ENCODE measurements at places on chromosomes 13 and 19.

- no peak for DNase-seq
Measured at GRCh38 chr13:32126278-32126677, 94.7 kb downstream of the FRY start.

- DNase-seq: no peak
Measured at GRCh38 chr19:1938071-1938470, 2.9 kb upstream of the CSNK1G2 start.

GRCh38 chr19:56066152-56067023 lies 54.7 kb downstream of the ZNF787 start:
- peak; percentile 76 for DNase-seq

GRCh38 chr13:113078902-113079780 lies 26.4 kb upstream of the F7 start:
- no peak for DNase-seq

- no peak for DNase-seq
Measured at GRCh38 chr13:99179460-99179859, 21.2 kb upstream of the UBAC2 start.

DNA sequence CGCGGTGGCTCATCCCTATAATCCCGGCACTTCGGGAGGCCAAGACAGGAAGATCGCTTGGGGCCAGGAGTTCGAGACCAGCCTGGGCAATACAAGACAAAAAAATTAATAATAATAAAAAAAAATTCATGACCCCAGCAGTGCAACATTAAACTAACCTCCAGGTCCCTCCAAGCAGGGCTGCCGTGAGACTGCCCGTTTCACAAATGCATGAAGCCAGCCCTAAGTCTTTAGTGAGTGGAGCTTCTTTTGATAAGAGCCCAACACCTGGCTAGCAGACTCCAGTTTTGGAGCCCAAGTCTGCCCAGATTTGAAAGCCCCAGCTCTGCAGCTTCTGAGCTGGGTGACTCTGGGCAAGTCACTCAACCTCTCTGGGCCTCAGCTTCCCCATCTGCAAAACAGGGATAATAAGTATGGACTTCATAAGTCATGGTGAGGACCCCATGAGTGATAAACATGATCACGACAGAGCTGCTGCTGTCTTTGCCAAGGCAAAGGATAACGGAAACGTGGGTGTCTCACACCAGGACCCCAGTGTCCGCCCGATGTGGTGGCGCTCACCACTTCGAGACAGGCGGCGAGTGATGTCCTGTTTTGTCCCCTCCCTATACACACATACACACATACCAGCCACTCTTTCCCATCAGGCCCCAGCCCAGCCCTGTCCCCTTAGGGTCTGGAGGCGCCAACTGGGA lies 38.4 kb upstream of the NANOS3 start:
- DNase-seq: no peak

- DNase-seq: no peak
Measured at GRCh38 chr13:109899748-109900147, 113.4 kb upstream of the IRS2 start.

DNA sequence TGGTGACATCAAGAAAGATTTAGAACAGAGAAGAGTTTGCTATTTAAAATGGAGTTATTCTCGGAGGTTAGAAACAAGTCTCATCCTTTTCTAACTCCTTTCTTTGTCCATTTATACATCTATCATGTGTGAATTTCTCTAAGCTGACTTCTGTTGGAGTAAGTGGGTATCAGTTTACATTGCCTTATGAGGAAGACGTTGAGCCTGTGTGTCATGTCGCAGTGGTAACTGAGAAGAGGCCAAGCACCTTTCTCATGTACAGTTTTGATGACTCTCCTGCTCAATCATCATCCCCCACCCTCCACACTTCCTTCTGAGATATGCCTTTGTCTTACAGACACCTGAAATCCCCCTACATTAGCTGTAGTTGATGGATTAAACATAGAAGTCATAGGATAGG lies 624.8 kb downstream of the LIG4 start:
- no peak for DNase-seq

DNA sequence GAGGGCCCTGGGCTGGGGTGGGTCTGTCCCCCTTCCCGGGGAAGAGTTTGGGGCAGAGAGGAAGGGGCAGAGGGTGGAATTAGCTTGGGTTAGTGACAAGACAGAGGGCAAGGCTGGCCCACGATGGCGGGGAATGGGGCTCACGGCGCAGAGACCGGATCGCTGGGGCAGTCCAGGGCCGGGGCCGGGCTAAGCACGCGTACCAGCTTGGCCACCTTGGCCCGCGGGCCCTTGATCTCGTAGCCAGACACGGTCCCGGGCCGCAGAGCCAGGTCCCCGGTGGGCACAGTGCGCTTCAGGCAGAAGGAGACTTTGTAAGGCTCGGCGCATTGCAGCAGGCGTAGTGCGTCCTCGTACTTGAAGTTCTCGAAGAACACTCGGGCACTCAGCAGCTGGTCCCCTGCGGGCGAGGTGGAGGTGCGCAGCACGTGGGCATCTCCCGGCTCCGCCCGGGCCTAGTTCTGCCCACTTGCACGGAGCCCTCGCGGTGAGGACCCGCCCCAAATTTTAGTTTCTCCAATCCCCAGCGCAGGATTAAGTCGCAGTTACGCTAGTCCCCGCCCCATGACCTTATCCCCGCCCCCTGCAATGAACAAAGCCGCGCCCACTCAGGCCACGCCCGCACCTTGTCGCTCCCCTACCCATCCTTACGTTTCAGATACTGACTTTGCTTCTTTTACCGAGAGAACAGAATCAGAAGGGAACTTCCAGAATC lies 8.6 kb upstream of the HIPK4 start:
- DNase-seq: no peak

DNA sequence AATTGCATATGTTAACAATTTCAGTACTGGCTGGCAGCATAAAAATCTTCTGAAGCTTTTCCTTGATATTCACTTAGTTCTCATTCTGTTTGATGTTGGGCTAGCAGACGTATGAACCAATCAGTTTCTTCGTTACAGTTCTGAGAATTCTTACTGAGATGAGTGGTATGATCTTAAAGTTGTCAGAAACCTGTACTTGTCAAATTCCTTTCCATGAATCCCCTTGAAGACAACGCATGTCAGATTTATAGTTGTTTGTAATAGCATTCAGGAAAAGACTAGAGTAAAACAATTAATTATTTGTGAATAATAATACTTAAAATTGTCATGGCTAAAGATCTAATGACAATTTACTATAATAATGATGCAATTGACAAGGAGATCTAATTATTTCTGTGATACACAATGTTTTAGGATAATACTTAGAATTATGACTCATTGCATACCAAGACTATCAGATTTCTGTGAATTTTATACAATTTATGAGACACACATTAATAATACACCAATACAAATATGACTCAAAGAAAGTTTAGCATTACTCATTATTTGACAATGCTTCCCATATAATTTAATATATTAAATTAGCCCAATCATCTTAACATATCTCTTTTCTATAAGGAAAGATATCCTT lies 447.2 kb downstream of the RFC3 start:
- no peak for DNase-seq

GRCh38 chr13:109812382-109812781 lies 26.0 kb upstream of the IRS2 start:
- DNase-seq: no peak

GRCh38 chr13:33316890-33317289 lies 31.3 kb upstream of the STARD13 start:
- no peak for DNase-seq

GRCh38 chr19:48618278-48618915 lies 581 bp downstream of the RPL18 start:
- DNase-seq: no peak

DNA sequence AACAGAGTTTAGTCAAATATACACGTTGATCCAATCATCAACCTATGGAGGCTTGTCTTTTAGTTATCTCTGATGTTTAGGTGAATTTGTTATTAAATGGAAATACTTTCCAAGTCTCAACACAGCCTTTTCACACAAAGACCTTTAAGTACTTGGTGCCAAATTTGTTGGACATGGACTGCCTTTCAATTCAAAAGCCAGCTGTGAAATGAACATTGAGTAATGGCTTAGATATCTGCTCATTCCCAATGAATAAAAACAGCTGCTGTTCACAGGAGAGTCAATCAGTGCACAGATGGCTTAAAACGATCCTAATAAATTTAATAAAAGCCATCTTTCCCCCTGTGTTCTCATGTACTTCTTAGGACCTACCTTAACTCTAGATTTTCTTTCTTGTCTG lies 19.9 kb upstream of the DHRS12 start:
- no peak for DNase-seq

- peak; percentile 96 for DNase-seq
Measured at GRCh38 chr13:77697217-77698103, at the start of gene SLAIN1. SLAIN1 (plus strand) TSS chr13:77697687; CDS start chr13:77697914, 227 bp downstream.

GRCh38 chr19:6465006-6465405 lies 935 bp downstream of the CRB3 start:
- no peak for DNase-seq

- DNase-seq: no peak
Measured at GRCh38 chr19:46551164-46551563, 50.0 kb upstream of the CALM3 start.

- DNase-seq: no peak
Measured at GRCh38 chr13:95231393-95231792, 69.9 kb downstream of the ABCC4 start.

DNA sequence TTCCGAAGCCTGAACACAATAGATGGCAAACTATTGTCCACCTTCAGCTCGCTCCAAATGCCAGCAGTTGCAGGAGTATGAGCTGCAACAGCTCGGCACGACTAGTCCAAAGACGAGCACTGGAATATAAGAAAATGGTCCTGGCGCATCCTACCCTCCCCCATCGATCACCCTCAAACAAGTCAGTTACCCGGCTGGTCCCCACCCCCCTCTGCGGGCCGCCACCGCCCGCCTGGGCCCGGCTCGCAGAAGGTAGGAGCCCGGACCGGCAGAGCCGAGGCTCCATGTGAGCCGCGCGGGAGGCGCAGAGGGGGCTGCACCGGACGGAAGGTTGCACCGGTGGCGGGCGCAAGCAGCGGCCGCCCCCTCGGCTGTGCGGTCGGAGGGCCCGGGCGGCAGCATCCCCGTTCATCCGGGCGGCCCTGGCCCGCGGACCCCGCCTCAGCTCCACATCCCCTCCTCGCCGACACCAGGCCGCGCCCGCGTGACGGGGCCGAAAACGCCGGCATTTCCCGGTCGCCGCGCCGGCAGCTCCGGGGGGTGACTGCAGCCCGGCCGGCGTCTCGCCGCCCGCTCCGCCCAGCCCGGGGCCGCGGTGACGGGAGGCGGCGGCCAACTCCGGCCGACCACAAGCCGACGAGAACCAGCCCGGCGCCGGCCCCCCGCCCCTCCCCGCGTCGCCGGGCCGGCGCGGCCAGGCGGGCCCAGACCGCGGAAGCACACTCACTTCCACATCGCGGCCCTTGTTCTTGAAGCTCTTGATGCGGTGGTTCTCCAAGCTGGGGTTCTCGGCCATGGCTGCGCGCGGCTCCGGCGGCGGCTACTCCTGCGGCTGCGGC lies 552 bp downstream of the KPNA3 start:
- peak; percentile 55 for DNase-seq

DNA sequence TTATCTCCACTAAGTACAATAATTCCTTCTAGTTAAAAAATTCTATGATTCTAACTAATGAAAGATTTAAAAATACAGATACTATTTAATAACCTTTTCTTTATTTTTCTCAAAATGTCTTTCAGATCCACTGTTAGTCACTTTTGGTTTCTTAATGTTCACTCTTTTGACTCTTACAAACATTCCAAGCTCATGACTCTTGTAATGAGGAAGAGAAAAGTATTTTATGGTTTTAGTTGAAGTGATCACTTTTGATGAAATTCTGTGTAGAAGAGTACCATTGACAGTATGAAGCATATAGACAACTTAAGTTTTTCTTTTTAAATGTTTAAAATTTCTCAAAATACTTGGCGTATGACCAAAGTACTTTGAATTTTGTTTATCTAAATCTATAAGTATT lies 27.8 kb downstream of the COG3 start:
- no peak for DNase-seq

GRCh38 chr13:110699148-110700145 lies 6.5 kb downstream of the CARS2 start:
- DNase-seq: no peak

DNA sequence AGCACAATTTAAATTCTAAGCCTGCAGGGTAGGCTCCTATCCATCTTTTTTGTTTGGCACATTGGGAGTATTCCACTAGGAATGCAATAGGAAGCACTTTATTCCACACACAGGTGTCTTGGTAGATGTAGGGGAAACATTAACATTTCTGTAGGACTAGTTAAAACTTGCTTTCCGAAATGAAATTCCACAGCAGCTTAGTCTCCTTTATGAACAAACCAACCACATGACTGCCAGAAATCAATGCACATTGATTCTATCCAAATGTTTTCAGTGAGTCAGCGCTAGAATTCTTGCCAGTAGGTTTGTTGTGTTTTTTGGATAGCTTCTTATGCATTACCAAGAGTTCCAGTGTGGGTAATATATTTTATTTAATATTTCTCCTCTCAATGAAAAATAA lies 207.9 kb upstream of the CSNK1A1L start:
- no peak for DNase-seq

DNA sequence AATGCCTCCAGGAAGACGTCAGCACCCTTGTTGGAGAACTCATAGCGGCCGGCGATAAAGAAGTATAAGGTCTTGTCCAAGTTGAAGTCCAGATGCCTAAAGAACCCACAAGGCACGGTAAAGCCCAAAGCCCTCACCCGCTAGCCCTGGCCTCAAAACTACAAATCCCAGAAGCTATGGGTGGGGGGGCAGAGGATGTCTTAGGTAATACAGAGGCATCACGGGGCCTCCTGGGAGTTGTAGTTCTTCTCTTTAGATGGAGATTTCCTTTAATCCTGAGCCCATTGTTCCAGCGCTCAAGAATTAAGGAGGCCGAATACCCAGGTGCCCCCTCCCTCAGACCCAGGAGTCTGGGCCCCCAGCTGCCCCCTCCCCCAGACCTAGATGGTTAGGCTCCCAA lies 10.8 kb downstream of the GYS1 start:
- DNase-seq: no peak

DNA sequence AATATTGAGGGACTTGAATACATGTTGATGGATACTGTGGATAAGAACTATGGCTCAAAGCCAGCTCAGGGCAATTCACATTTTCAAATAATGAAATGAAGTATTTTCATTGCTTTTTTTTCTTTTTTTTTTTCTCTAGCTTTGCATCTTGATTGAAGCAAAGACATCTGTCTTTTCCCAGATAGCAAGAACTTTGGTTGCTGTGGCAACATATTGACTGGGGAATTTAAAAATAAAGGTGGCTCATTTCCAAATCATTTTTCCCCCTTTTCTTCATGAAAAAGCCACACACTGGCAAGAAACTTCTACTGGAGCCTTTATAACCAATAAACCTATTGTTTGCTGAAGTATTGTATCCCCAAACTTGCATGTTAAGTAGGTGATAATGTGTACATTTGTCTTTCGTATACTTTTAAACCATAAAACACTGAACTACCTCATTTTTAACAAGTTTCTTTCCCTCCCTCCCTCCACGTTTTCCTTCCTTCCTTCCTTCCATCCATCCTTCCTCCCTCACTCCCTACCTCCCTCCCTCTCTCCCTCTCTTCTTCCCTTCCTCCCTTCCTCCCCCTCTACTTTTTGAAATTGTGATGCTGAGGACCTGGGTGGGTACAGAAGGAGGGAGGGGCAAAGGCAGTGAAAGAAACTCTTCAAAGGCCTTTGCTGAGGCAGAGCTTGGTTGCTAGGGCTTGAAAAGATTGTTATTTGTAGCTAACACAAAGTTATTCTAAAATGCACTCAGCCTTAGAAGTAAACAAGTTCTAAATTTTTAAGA lies 343.5 kb upstream of the SPRY2 start:
- no peak for DNase-seq
